ENCODE measurements at places on chromosomes 12 and 14.

DNA sequence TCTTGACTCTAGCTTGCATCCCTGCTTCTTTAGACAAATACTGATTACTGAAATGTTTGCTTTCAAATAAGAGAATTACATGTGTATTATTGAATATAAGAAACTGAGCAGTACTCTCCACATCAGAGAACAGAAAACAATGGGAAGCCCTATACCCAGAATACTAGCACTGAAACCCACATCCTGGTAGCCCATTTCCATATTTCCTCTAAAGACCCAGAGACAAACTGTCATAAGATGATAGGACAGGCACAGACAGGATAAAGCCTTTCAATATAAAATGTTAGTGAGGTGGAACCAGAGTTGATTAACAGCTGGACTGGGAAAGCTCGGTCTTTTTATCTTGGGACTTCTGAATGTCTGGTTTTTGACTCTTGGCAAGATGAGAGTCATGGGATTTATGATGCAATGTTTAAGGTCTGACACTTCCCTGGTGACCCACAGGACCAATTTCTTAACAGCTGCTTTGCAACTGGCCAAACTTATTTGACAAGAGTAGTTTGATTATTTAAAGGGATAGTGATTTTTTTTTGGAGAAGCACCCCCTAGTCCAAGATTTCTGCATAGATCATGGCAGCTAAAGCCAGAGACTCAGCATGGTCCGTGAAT is 166.9 kb upstream of the ATXN7L3B start:
- H3K27me3 ChIP-seq, result peaks cover 3% of the 10 kb centered on the region
- H3K4me1 ChIP-seq, result no peaks in the 10 kb centered on the region
- no peak overlapping the region for H3K4me3 ChIP-seq
- H3K36me3 ChIP-seq, result no peaks in the 10 kb centered on the region
- H3K27ac ChIP-seq, result no peak overlapping the region

GRCh38 chr14:24255931-24256711 is 6.9 kb downstream of the TGM1 start:
- H3K4me3 ChIP-seq, result no peak overlapping the region
- no peaks in the 10 kb centered on the region for H3K36me3 ChIP-seq
- H3K27ac ChIP-seq, result no peak overlapping the region
- no peaks in the 10 kb centered on the region for H3K27me3 ChIP-seq

DNA sequence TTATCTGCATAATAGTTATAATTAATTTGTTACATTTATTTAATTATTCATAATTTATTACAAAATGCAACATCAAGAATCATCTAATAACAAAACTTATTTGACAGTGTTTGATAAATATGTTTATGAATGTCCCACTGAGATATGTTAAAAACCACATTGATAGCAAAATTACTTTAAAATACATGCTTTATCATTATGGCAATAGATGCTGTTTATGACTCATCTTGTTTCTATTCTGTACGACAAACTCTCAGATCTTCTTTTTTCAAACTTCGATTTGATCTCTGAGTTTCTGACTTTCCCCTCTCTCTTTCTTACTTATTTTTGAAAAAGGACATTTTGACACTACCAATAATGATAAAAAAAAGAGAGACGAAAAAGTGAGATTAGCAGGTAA is 56.8 kb upstream of the LRRK2 start:
- H3K4me1 ChIP-seq, result no peaks in the 10 kb centered on the region
- no peaks in the 10 kb centered on the region for H3K27me3 ChIP-seq
- H3K4me3 ChIP-seq, result no peak overlapping the region

- peaks cover 10% of the 10 kb centered on the region for H3K36me3 ChIP-seq
- no peaks in the 10 kb centered on the region for H3K27me3 ChIP-seq
- H3K27ac ChIP-seq, result no peak overlapping the region
- no peak for DNase-seq
- no peak overlapping the region for H3K4me3 ChIP-seq
Measured at GRCh38 chr12:111971800-111972199, 41.2 kb downstream of the TMEM116 start.

Measured in progenitor cell of endocrine pancreas (in vitro differentiated cells).